ENCODE measurements at places on chromosomes 6 and 20.

- no peak for DNase-seq
These were observed 185.4 kb upstream of the GRIK2 start for GRCh38 chr6:101208152-101208551.

- DNase-seq: no peak
These were observed 35.1 kb downstream of the PM20D2 start for GRCh38 chr6:89180971-89181370.

- no peak for DNase-seq
These were observed 1131.3 kb upstream of the MAP3K7 start for GRCh38 chr6:91718198-91718597.

GRCh38 chr20:64180673-64181072 is 16.4 kb downstream of the MYT1 start:
- no peak for DNase-seq

GRCh38 chr6:53033764-53034163 is 31.4 kb upstream of the FBXO9 start:
- no peak for DNase-seq

DNA sequence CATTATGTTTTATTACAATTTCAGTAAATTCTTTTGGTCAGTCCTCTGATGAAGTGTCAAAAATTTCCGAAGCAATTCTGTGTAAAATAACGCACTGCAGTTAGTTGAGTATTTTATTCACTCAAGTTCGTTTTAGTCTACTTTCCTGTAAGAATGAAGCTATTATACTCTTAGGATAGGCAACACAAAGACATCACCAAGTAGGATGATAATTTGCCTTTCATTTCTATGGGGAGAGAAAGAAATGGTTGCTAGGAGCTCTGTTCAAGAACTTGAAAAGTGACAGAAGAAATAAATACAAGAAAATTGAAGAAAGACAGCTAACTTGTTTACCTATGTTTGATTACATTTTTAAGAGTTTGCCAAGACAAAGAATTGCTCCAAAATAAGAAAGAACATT is 290.4 kb downstream of the EYS start:
- no peak for DNase-seq
